ENCODE measurements at places on chromosomes 2 and 18.
A peak's percentile ranks its signal among the peaks of the same experiment; 100 is the strongest.

DNA sequence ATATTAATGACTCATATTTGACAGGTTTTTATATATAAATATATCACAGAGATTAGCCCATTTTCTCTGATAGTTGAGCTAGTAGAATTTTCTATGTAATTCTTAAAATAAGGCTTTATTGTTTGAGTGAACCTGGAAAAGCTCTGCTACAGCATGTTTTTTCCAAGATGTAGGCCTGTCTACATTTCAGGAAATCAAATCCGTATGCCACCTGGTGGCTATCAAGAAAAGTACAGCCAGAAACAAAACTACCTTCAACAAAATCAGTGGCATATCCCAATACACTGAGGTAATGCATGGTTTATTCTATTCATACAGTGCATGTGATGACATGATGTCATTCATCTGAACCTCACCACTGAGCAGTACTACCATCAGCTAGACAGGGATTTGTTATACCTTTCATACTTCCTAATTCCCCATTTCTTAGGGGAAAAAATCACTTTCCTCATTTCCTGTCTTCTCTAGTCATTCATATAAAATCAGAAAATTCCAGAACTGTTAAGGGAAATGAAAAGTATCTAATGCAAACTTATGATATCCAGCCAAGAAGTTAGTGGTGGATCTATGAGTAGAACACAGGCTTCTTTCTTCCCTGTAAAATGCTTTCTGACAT is 310.4 kb upstream of the SYT4 start:
- no peak for DNase-seq

- DNase-seq: no peak
Observed at GRCh38 chr2:68309426-68309825, 10.3 kb downstream of the CNRIP1 start.

GRCh38 chr18:79380816-79381806 is 14.6 kb upstream of the NFATC1 start:
- DNase-seq: no peak

DNA sequence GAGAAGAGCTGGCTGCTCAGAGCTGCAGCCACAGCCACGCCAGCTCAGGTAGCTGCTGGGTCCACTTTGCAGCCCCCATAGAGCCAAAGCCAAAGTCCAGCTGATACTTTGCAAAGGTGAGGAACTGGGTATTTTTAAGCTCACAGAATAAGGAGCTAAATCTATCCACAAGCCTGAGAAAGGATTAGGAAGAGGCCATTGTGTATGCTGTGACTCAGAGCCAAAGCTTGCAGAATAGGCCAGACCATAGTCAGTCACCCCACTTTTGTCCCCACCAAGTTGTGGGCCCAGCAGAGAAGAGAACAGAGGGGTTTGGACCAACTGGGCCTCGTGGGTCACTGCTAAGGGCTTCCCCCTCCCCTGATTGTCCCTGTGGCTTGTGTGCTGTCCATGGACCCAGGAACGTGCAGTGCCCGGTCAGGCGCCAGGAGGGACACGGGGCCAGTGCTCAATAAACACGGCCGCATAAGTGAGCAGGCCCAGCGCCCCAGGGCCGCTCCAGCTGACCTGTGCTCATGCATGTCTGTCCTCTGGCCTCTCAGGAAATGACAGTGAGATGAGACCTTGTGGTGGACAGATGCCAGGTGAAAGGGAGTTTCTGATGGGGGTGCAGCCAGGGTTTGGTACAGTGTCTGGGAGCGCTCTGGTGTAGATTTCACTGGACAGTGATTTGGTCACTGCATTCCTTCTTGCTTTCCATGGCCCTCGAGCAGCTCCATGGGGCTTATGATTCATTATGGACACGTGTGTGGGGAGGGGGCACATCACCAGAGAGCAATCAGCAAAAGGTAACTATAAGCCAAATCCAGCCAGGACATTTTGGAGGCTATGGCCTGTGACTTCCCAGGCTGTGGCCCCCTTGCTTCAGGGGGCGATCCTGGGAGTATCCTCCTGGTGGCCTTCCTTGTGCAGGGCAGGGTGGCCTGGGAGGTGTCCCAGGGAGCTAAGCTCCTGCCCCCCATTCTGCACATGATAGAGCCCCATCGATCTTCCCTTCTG is 31.3 kb downstream of the MAL start:
- DNase-seq: no peak

GRCh38 chr2:54471221-54471711 is 15.1 kb downstream of the SPTBN1 start:
- peak; percentile 37 for DNase-seq

DNA sequence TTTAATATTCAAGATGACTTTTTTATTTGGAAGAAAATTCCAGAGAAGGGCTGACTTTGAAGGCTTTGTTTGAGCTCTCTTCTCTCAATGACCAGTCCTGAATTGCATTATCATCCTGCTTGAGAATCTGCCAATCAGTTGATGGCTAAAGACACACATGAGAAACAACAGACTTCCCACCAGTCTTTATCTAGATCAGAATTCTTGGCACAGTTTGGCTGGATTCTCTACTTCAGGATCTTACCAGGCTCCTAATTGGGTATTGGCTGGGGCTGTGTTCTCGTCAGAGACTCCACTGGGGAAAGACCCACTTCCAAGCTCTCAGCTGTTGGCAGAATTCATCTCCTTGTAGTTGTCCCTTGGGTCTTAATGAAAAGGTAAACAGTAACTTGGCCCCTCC is 86.0 kb downstream of the WDSUB1 start:
- DNase-seq: no peak

DNA sequence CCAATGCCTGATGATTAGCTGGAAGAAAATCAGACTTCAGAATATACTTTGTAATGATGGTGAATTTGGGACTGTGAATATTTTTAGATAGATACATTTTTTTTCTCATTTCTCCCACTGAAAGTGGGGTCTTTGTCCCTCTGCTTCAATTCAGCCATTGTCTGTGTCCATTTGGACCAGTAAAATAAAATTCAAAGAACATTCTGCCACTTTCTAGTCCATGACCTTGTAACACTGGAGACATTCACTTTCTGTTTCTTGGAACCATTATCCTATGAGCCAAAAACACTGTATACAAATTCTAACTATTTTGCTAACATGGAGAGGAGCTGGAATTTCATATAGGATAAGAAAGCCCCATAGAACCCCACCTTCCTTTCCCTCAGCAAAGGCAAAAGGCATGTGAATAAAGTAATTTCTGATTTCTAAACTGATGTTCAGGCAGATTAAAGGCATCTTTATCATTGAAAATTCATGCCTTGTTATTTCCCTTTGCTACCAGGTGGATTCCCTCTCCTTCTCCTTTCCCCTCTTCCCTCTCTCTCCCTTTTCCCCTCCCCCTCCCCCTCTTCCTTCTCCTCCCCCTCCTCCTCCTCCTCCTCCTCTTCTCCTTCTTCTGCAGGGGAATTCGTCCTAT is 2010.4 kb upstream of the LRRTM1 start:
- DNase-seq: no peak

DNA sequence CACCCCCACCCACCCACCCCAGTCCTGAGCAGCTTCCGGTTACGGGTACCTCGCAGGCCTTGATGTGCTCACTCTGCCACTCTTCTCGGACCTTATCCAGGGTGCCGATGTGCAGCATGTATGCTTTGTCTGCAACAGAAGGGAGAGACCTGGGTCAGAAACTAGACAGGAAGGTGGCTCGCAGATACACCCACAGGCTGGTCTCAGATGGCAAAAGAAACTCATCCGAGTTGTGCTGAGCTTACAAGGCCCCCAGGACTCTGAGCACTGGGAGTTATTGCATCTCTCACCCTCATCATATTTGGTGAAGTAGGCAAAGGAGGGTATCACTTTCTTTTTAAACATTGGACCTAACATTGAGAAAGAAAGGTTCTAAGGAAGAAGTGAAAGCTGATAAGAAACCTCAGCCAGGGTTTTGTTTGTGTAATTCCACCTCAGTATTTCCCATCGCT is 30.6 kb upstream of the EPG5 start:
- no peak for DNase-seq

DNA sequence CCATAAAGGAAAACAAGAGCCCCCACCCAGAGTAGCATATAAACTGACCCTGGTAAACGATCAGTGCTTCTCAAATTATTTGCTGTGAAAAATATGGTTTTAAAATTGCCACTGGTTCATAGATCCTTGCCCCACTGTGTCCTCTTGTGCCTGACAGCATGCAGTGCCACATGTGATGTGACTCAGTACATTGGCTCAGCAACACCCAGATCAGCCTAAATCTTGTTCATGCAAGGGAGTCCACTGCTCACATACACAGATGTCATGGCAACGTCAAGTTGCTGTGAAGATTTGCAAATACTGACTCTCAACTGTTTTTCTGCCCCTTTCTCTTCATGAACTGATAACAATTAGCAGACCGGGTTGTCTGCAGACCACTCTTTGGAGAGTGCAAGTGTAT is 91.0 kb downstream of the TMEM182 start:
- no peak for DNase-seq

GRCh38 chr2:113716291-113716690 is 40.2 kb downstream of the SLC35F5 start:
- no peak for DNase-seq

- no peak for DNase-seq
Observed at GRCh38 chr2:234496835-234497593, at the start of gene ARL4C. TSS of gene ARL4C (minus strand) at chr2:234497081. CDS start at chr2:234496586, 495 bp downstream.

- no peak for DNase-seq
Observed at GRCh38 chr2:225282858-225283710, 116.4 kb upstream of the NYAP2 start.

DNA sequence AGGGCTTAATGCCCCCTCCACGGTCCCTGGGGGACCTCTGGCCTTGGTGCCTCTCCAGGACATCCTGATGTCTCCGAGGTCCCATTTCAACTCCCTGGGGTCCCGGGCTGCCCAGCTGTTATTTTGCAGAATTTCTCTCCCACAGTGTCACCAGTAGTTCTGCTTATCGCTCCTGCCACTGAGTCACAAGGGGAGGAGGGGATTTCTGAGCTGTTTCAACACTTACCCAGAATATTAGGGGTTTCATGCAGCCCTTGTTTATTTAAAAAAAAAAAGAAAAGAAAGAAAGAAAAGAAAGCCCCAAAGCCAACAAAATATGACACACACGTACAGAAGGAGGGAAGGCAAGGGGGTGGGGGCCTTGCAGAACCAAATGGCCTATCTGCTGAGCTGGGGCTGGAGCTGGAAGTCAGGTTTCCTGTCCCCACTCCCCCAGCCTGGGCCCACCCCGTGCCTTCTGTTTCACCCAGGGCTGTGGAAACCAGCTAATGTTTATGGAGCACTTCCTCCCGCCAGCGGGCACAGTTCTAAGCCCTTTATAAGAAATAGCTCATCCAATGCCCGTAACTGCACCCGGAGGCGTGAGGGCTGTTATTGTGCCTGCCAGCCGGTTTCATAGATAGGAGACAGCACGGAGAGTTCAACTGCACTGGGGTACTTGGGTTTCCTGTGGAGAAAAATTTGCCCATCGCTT is 8.4 kb upstream of the ARID5A start:
- DNase-seq: no peak

DNA sequence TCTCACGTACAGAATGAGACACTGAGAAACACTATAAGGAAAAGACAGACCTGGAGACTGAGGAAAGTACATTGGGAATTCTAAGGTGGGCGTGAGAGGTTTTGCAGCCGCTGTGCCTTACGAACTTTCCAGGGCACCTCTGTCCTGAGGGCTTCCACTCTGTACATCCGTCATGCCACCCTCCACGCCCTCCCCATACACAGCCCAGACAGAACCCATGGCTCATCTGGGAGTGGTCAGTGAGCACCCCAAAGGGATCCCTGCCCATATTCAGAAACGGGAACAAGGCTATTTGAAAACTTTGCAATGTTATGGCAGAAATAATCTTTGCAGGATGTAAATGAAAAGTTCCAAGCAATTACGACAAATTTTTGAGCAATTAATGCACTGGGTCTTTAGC is 95.4 kb upstream of the ZNF532 start:
- no peak for DNase-seq

DNA sequence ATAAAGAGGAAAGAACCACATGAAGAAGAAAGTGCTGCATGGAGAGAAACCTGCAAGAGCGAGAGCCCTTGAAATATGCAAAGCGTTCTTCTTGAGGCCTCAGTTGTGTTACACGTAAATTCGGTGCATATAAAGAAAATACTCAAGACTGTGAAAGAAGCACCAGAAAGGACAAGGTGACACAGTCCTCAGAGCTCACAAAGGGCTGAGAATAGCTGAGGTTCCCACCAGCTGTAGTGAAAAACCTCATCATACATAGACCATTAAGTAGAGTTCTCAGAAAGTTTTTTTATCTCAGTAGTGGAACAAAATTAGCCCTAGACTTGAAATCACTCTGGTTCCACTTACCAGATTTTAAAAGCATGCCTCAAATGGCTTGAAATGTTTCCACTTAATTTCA is 980.7 kb upstream of the CRIM1 start:
- DNase-seq: no peak

- no peak for DNase-seq
Observed at GRCh38 chr2:135219226-135219625, 167.1 kb downstream of the RAB3GAP1 start.

GRCh38 chr2:237060534-237061312 is 25.0 kb upstream of the COPS8 start:
- DNase-seq: peak; percentile 5

- DNase-seq: no peak
Observed at GRCh38 chr2:20576598-20577115, 74.2 kb downstream of the HS1BP3 start.

DNA sequence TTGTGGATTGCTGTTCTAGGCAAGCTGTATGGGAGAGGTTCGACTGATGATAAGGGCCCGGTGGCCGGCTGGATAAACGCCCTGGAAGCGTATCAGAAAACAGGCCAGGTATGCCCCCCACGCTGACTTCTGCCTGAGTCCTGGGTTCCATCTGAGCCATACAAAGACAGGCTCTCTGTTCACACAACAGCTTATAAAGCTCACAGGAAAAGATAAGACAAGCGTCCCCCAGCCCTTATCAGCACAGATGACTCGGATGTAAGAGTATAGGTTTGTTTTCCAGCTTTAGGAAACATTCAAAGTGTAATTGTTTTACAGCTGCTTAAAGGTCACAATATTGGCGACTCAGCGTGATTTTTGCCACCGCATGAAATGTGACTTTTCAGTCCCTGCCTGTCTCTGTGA is 12.7 kb downstream of the CNDP2 start:
- DNase-seq: no peak

- DNase-seq: no peak
Observed at GRCh38 chr2:9590641-9591040, 35.0 kb upstream of the ADAM17 start.

- no peak for DNase-seq
Observed at GRCh38 chr2:239310401-239311061, 90.3 kb downstream of the HDAC4 start.

DNA sequence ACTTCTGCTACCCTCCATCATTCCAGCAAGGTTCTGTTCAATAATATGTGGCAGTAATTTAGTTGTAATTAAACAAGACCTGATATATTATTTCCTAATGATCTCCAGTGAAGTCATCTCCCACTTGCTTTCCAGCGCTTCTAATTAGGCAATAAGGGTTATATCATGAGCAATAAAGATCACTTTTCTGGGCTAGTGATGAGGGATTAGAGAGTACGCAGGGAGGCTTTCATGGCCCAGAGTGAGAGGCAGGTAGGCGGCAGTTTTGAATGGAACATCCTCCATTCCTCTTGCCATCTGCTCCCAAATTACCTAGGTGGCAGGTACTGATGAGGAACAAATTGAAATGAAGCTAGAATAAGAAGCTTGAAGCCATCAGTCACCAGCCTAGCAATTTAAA is 358.1 kb upstream of the SYT4 start:
- DNase-seq: no peak

- no peak for DNase-seq
Observed at GRCh38 chr18:63409301-63409700, 13.0 kb downstream of the VPS4B start.
